ENCODE measurements at places on chromosomes 4 and X. TPM values are rescaled to one million over a fixed set of nuclear protein-coding genes. Genes with fewer than 3 reads are reported as not detected.

COL4A6 gene
- not detected for total RNA-seq

DNA sequence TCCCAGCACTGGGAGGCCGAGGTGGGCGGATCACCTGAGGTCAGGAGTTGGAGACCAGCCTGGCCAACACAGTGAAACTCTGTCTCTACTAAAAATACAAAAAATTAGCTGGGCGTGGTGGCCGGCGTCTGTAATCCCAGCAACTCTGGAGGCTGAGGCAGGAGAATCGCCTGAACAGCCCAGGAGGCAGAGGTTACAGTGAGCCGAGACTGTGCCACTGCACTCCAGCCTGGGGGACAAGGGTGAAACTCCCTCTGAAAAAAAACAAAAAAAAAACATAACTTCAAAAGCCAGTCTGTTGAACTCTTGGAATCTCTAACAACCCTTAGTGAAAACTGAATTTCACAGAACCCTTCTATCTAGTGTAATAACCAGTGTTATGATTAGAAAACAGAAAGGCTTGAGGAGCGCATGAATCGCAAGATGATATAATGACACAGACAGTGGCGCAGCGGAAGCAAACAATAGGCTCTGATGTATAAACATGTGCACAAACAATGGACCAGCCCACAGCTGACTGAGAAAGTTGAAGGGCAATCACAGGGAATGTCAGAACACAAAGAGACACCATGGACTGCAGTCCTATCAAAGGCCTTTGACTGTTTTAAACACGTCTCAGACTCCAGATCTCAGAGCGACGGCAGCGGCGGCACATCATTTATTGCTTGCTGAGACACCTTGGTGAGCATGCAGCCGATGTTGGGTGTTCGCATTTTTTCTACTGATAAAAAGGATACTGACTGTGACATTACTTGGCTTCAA is 81.6 kb downstream of the NSUN7 start:
- H3K27me3 ChIP-seq: peaks cover 2% of the 10 kb centered on the region
- DNase-seq: no peak
- no peaks in the 10 kb centered on the region for H3K36me3 ChIP-seq

- H3K36me3 ChIP-seq: no peaks in the 10 kb centered on the region
- no peak overlapping the region for H3K27ac ChIP-seq
- no peak for DNase-seq
- H3K27me3 ChIP-seq: no peaks in the 10 kb centered on the region
- no peak overlapping the region for H3K4me3 ChIP-seq
Observed at GRCh38 chr4:20318909-20319277, 67.2 kb downstream of the SLIT2 start.

SCLT1 gene
- total RNA-seq: 37.8 TPM

ERCC6L gene
- 9.0 TPM for total RNA-seq

ADH1B gene
- not detected for total RNA-seq

GRCh38 chrX:7108030-7108429 is 39.5 kb upstream of the STS start:
- no peaks in the 10 kb centered on the region for H3K27me3 ChIP-seq
- peaks cover 16% of the 10 kb centered on the region for H3K36me3 ChIP-seq
- DNase-seq: no peak

- H3K4me1 ChIP-seq: peaks cover 12% of the 10 kb centered on the region
- H3K4me3 ChIP-seq: no peak overlapping the region
- H3K36me3 ChIP-seq: no peaks in the 10 kb centered on the region
- H3K27ac ChIP-seq: no peak overlapping the region
- no peaks in the 10 kb centered on the region for H3K27me3 ChIP-seq
- DNase-seq: no peak
Observed at GRCh38 chrX:109997786-109998452, 5.0 kb upstream of the TMEM164 start.

GRCh38 chr4:37430718-37431416 is 186.3 kb downstream of the NWD2 start:
- no peak for DNase-seq
- peaks cover 14% of the 10 kb centered on the region for H3K27me3 ChIP-seq
- no peaks in the 10 kb centered on the region for H3K36me3 ChIP-seq
- H3K4me1 ChIP-seq: no peaks in the 10 kb centered on the region
- no peak overlapping the region for H3K27ac ChIP-seq
- no peak overlapping the region for H3K4me3 ChIP-seq

DNA sequence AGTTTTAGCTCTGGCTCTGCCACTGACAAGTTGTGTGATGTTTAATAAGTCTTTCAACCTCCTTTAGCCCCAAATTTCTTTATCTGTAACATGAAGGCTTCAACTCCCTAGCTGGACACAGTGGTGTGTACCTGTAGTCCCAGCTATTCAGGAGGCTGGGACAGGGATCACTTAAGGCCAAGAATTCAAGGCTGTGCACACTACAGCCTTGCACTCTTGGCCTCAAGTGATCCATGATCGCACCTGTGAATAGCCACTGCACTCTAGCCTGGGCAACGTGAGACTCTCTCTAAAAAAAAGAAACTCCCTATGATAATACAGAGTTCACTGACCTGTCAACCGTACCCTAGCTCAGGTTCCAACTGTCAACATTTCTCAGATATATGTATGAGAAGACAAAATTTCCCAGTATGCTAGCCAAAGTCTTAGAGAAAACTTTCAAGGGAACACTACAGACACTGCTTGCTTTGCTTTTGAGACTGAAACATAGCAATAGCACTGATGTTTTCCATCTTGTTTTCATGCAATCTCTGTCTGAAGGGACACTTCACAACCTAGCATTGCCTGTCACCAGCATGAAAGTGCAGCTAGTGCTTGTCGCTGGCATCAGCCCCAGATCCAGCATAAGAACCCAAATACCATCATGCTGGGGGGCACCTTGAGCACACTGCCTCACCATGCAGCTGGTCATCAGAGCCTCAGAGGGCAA is 51.6 kb upstream of the PTPN13 start:
- no peak for DNase-seq
- H3K4me3 ChIP-seq: no peak overlapping the region
- peaks cover 4% of the 10 kb centered on the region for H3K27me3 ChIP-seq
- peaks cover 32% of the 10 kb centered on the region for H3K4me1 ChIP-seq
- H3K27ac ChIP-seq: peak overlapping the region; percentile 92
- peaks cover 10% of the 10 kb centered on the region for H3K36me3 ChIP-seq

DNA sequence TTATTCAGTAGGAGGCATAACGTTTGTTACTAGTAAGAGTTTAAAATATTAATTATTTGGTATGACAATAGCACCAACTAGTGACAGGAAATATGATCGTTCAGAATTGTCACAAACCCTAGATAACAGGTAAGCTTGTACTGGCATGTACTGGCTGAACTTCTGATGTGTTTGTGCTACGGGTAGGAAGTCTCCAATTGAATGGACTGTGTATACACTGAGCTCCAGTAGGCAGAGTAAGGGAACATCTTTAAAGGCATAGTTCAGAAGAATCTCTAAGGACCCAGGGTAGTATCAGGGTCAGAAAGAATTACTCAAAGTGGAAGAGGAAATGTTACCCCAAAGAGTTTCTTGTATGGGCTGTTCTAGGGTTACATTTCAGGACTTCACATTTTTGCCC is 230.4 kb downstream of the EDA2R start:
- H3K4me1 ChIP-seq: no peaks in the 10 kb centered on the region
- no peak overlapping the region for H3K4me3 ChIP-seq
- H3K27ac ChIP-seq: no peak overlapping the region
- DNase-seq: no peak
- H3K27me3 ChIP-seq: peaks cover 4% of the 10 kb centered on the region

DNA sequence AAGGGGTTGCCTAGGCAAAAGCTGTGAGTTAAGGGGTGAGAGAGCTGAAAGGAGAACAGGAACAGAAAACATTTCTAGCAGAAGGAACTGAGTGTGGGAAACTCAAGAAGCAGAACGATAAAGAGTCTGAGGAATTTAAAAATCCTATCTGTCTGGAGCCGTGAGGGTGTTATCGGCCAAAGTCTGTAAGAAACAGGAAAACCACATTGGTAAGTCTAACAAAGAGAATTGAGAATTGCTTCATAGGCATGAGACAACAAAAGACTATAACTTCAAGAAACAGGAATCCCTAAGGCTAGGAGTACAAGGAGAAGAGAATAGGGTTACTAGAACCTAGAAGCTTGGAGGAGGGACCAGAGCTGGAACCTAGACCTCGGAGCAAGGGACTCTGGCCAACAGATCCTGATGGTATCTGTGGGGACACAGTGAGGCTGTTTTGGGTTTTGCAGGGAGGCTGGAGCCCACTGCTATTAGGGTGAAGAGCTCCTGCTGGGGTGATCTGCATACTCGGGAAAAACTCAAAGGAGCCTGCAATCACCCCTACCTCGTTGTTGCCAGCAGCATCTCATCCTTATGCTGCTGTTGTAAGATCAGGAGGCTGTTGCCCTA is 175.6 kb downstream of the FBXO8 start:
- no peak overlapping the region for H3K4me3 ChIP-seq
- DNase-seq: no peak
- peaks cover 17% of the 10 kb centered on the region for H3K27me3 ChIP-seq

DNA sequence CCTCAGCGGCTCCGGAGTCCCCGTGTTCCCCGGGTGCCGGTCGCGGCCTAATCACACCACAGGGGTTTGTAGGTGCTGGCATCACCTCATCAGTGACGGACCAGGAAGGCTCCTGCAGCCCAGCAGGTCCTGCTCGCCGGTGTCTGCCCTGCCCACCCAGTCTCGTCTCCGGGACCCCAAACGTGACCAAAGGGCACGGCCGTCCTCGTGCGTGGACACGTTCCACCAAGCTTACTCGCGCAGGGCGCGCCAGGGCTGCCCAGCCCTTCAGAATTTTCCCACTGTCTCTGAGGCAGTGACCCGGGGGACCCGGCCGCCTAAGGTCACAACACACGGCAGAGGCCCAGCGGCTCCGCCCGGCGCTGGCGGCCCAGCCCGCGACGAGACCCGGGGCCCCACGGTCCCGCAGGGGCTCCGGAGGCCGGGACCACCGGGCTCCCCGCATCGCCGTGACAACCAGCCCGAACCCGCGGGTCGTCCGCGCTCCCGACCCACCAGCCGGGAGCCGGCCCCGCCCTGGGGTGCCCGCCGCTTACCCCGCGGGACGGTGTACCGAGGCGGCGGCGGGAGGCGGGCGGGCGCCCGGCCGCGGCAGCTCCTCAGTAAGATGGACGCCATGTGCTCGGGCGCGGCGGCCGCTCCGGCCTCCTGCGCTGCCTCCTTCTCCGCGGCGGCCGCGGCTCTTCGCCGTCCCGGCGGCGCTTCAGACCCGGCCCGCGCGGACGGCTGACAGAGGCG is 454 bp downstream of the LETM1 start:
- peak overlapping the region; percentile 66 for H3K27ac ChIP-seq
- H3K4me1 ChIP-seq: peaks cover 43% of the 10 kb centered on the region
- no peaks in the 10 kb centered on the region for H3K27me3 ChIP-seq
- DNase-seq: peak; percentile 35

DNA sequence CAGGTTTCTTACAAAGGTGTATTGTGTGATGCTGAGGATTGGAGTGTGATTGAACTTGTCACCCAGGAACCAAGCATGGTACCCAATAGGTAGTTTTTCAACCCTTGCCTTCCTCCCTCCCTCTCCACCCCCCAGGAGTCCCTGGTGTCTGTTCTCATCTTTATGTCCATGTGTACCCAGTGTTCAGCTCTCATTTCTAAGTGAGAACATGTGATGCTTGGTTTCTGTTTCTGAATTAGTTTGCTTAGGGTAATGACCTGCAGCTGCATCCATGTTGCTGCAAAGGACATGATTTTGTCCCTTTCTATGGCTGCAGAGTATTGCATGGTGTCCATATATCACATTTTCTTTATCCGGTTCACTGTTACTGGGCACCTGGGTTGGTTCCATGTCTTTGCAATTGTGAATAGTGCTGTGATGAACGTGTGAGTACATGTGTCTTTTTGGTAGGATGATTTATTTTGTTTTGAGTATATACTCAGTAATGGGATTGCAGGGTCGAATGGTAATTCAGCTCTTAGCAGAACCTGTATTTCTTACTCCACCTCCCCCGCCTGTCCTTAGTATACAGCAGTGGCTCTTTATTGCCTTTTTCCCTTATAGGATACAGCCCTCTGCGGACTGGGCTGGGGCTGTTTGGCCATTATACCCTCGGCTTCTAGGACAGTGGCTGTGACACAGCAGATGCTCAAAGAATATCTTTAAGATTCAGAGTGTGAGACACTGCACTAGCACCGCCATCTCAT is 145.4 kb downstream of the PTTG2 start:
- no peak overlapping the region for H3K27ac ChIP-seq
- no peak overlapping the region for H3K4me3 ChIP-seq
- H3K27me3 ChIP-seq: no peaks in the 10 kb centered on the region
- no peak for DNase-seq
- peaks cover 59% of the 10 kb centered on the region for H3K36me3 ChIP-seq

DNA sequence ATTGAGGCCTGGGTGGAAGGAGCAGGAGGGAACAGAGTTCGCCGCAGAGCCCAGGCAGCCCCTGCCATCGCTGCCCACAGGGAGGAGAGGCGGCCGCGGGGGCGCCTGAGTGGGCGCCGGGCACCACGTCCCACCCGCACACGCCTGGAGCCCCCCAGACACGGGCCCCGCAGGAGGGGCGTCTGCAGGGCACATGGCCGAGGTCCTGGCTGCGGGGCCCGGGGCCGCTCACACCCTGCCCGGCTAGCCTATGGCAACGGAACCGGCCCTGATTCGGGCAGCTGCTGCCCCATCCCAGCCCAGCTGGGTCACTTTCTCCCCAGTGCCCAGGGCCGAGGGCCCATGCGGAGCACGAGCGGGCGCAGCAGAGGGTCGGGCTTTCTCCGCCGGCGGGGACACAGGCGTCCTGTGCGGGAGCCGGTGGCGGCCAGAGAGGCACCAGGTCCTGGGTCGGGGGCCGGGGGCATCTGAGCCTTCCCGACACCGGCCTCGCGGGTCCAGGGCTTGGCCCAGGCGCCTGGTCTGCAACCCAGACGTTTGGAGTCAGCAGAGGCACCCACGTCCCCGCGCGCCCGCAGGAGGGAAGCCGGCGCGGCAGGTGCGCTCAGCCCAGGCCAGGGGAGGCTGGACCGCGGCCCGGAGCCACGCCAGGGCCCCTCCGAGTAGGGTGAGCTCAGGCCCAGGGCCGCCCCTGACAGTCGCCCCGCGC is 91.2 kb downstream of the FAM53A start:
- no peaks in the 10 kb centered on the region for H3K4me1 ChIP-seq
- H3K27me3 ChIP-seq: peaks cover 18% of the 10 kb centered on the region
- peaks cover 2% of the 10 kb centered on the region for H3K36me3 ChIP-seq
- H3K4me3 ChIP-seq: no peak overlapping the region

GRCh38 chrX:86210772-86211171 is 62.5 kb downstream of the DACH2 start:
- H3K27me3 ChIP-seq: no peaks in the 10 kb centered on the region
- no peak for DNase-seq
- H3K4me3 ChIP-seq: no peak overlapping the region
- H3K36me3 ChIP-seq: no peaks in the 10 kb centered on the region
- no peaks in the 10 kb centered on the region for H3K4me1 ChIP-seq

ITM2A gene
- 157 TPM for total RNA-seq

BMX gene
- not detected for total RNA-seq

EVC gene
- 3.2 TPM for total RNA-seq

SYTL4 gene
- not detected for total RNA-seq

GRCh38 chrX:19514791-19515614 is at the start of gene MAP3K15:
TSS of gene MAP3K15 (minus strand) at chrX:19515508. CDS start at chrX:19515261, 247 bp downstream.
- H3K4me3 ChIP-seq: peak within 1 kb of the TSS; percentile 43
- peak; percentile 16 for DNase-seq
- no peaks in the 10 kb centered on the region for H3K36me3 ChIP-seq
- no peaks in the 10 kb centered on the region for H3K4me1 ChIP-seq

Measured in activated CD4-positive, alpha-beta memory T cell treated with anti-CD3 and anti-CD28 coated beads, Interleukin-2, amount 10 ng/mL, durations not matched to agents 7 days and 5 days (primary cell).